ENCODE measurements at places on chromosomes 16 and 17.

- DNase-seq = no peak
These were observed 109.0 kb downstream of the RAP1GAP2 start for GRCh38 chr17:2905269-2905668.

DNA sequence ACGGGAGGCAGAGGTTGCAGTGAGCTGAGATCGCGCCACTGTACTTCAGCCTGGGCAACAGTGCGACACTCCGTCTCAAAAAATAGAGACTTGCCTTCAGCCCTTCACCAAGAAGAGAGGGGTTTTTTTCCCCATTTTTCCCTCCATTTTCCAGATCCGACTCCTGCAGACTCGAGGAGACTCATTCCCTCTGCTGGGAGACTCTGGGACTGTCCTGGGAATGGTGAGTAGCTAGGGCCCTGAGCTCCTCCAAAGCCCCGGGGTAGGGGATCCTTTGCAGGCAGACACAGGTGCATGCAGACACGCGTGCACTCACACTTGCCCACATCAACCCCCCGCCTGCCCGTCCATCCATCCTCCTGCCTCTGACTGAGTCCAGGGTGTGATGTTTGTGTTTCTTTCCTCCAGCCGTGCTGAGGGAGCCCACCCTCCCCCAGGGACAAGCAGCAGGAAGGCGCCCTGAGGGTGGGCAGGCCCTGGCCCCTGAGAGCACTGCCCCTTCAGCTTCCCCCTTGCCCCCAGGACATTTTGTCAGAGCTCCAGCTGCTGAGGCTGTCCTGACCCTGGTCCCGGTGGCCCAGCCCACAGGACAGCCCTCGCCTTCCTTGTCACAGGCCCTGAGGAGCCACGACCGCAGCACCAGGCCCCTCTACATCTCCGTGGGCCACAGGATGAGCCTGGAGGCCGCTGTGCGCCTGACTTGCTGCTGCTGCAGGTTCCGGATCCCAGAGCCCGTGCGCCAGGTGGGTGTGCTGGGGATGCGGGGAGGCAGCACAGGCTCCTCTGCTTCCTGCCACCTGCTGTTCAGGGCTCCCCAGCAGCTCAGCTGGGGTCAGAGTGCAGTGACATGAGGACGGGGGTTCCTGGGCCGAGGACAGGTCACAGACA lies 10.2 kb downstream of the ENDOV start:
- DNase-seq = no peak

GRCh38 chr17:10624969-10625368 lies 32.1 kb downstream of the MYH3 start:
- no peak for DNase-seq

DNA sequence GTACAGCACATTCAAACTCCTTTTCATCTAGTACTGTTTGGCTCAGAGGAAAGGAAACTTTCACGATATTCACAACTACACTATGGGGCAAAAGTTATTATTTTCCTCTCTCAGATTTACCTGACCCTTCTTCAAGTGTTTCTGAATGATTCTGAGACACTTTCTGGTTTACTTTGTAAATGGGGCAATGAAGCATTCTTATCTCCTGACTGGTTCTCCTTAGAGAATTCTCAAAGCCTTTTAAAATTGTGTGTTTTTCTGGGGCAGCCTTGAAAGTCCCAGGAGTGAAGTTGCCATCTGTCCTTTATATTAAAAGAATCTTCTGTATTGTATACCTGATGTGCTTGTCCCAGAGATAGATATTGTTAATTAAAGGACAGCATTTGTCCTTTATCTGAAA lies 264.9 kb downstream of the FTO start:
- DNase-seq = no peak

- no peak for DNase-seq
These were observed 107.0 kb downstream of the ARHGAP44 start for GRCh38 chr17:12896180-12896785.

DNA sequence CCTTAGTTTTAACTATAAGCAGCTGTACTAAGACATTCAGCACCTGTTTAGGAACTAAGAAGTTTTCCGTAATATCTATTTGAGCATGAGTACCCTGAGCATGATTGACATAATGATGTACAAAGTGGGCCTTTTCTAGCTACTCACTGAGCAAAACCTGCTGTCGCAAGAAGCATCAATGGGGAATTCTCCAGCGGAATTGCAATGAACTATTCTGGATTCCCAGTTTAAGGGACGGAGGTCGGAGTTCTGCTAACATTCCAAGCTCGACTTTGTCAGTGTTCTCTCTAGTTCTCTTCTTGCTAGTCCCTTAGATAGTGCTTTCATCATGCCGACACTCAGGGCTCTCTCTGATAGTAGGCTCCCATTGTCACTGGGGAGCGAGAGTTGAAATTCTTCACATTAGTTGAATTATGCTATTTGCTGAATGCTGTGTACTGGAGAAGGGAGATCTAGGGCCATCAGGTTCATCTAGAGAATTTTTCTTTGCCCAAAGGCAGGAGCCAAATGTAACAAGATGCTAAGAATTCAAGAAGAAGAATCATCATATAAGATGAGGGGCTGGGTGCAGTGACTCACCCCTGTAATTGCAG lies 40.2 kb upstream of the MYH2 start:
- no peak for DNase-seq

DNA sequence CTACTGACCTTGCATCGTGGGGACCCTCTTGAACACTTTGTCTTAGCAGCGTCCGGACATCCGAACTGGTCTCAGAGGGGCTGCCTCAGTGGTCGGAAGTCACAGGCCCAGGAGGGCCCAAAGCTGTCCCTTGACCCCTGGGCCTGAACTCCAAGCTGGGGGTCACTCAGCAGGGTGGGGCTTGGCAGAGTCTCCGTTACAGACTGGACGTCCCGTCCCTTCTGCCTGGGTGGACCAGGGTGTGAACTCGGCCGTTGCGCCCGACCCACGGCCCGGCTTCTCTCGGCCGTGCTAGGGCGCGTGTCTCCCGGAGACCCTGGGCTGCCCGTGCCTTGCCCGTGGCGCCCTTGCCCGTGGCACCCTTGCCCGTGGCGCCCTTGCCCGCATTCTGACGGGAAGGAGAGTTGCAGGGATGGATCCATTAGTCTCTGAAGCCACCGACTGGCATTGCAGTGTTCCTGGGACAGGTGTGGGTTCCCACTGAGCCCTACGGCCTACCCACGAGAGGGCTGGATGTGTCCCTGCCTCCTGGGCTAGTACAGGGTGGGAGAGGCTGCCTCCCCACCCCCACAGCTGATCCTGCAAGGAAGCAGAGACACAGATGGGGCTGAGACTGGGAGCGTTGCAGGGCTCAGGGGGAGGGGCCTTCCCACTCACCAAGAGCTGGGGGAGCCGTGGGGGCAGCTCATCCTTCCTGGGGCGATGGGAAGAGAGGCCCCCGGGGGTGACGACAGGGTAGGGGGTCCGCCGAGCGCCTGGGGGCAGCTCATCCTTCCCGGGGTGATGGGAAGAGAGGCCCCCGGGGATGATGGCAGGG lies 4.9 kb downstream of the CACNA1H start:
- no peak for DNase-seq

Measured in activated CD4-positive, alpha-beta T cell treated with anti-CD3 and anti-CD28 coated beads, Interleukin-2, amount 50 U/mL, for 1 hour (primary cell).